ENCODE measurements at places on chromosomes 16 and 17.
A peak's percentile ranks its signal among the peaks of the same experiment; 100 is the strongest.

DNA sequence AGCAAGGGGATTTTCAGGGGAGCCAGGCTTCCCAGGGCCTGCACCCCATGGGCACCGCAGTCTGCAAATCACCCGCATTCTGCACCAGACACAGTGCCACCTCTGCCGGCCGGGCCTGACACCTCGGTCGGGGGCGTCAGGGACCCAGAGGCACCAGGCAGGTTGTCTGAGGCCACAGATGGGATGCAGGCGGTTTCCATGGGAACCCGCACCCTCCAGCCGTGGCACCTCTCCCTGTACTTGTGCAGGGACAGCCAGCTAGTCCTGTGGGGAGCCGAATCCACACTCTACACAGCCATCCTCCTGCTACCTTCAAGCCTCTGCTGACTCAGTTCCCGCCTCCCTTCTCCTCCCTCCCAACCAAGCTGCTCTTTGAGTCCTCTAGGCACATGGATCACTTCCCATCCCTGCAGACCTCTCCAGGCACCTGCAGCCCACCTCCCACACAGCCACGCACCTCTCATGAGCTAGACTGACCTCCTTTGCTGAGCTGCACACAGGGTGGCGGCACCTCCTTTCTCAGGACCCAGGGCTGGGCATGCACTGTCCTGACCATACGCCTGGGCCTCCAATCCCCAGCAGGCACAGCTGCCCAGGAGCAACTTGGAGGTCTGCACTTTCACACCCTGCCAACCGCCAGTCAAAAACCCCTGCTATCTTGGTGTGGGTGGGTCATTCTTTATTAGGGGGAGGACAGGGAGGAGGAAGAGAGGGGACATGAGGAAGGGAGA lies 119.5 kb downstream of the C16orf78 start:
- no peak for DNase-seq

DNA sequence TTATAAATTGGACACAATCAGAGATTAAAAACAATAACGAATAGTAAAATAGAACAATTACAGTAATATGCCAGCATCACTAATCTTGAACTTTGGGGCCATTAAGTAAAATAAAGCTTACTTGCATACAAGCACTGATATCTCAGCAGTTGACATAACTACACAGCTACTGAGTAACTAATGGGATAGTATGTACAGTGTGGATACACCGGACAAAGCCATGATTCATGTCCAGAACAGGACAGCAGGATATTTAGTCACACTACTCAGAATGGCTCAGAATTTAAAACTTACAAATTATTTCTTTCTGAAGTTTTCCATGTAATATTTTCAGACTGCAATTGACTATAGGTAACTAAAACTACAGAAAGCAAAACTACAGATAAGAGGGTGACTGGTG lies 427.5 kb downstream of the CDH13 start:
- DNase-seq: no peak

- peak; percentile 77 for DNase-seq
Observed at GRCh38 chr17:10119203-10120108, 79.0 kb downstream of the GAS7 start.

- peak; percentile 83 for DNase-seq
Observed at GRCh38 chr17:57523926-57524632, 221.0 kb downstream of the CCDC182 start.

DNA sequence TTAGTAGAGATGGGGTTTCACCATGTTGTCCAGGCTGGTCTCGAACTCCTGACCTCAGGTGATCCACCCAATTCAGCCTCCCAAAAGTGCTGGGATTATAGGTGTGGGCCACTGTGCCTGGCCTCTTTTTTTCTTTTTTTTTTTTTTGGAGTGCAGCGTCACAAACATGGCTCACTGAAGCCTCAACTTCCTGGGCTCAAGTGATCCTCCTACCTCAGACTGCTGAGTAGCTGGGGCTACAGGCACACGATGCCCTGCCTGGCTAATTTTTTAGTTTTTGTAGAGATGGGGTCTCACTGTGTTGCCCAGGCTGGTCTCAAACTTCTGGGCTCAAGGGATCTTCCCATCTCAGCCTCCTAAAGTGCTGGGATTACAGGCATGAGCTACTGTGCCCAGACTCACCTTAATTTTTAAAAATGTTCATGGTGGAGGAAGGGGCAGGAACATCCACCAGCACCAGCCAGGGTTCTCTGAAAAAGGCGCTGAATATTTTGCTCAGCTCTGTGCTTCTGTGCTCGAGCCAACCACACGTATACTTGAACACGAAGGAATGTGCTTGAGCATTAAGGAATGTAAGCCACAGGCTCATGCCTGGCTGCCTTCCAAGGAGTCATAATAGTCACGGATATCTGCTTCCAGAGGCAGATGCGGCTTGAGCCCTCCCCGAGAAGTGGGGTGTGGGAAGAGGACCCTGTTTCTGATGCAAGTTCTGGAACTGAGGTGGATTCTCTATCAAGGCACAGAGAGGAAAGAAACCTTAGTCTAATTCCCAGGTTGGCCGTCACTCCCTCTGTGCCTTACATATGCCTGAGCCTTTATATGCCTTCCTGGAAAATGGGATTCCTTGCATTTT lies 65.5 kb upstream of the CREBBP start:
- DNase-seq: peak; percentile 41

DNA sequence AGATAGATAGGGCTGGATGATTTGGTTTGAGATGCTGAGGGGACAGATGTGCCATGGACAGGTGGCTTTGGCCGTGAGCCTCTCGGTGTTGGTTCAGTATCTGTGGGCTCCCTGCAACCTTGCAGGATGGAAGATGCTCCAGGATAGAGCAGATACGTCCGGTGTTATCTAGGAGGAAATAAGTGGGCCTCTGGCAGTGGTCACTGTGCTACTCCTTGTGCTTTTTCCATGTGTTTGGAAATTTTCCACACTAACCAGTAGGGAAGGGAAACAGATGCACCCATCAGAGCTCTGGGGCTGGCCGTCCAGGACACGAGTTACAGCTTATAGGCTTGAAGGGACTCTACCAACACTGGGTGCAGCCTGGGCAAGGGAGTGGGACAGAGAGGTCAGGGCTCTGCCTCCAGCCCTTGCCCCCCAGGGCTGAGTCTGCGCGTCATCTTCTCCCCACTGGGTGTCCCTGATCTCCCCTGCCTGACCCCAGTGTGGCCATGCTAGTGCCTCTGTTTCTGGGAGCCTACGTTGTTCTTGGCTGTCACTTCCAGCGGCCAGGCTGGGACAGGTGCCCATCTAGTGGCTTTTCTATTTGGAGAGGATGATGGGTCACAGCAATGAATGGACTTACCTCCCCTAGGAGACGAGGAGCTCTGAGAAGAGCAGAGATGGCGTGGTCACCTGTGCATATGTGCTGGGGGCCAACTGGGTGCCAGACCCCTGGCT lies 166.9 kb downstream of the SEC14L1 start:
- no peak for DNase-seq

GRCh38 chr17:69406941-69407340 lies 7.6 kb upstream of the MAP2K6 start:
- DNase-seq: no peak

GRCh38 chr17:80116276-80116920 lies 15.0 kb downstream of the GAA start:
- no peak for DNase-seq

- no peak for DNase-seq
Observed at GRCh38 chr16:81137754-81138153, 41.6 kb upstream of the GCSH start.

DNA sequence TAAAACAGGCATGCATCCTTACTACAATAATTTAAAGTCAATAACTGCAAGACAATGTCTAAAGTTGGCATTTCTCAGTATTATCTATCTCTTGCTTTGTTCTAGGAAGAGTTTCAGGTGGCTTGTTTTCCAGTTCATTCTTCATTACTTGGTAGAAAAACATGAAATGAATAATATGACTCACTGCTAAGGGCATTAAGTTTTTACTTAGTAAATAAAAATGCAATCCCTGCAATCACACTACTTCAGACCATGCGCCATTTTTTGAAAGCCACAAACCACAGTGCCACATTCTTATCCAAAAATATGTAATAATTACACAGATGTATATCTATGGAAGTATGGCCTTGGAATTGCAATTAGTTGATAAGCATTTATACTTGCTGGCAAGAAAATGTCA lies 55.4 kb downstream of the CREBBP start:
- no peak for DNase-seq

Measured in epithelial cell of prostate (primary cell).